ENCODE measurements at places on chromosomes 3 and 15.

- no peak for DNase-seq
Observed at GRCh38 chr3:195931582-195932273, 23.4 kb upstream of the TNK2 start.

GRCh38 chr3:81426826-81427577 is 334.4 kb downstream of the GBE1 start:
- DNase-seq, result no peak

GRCh38 chr3:129663930-129664646 is 57.6 kb upstream of the PLXND1 start:
- DNase-seq, result no peak

- DNase-seq, result no peak
Observed at GRCh38 chr3:32423534-32423933, 31.9 kb downstream of the CMTM7 start.

- DNase-seq, result no peak
Observed at GRCh38 chr3:42983927-42984326, 4.8 kb downstream of the GASK1A start.

- DNase-seq, result no peak
Observed at GRCh38 chr15:78004222-78004727, 73.2 kb downstream of the TBC1D2B start.

DNA sequence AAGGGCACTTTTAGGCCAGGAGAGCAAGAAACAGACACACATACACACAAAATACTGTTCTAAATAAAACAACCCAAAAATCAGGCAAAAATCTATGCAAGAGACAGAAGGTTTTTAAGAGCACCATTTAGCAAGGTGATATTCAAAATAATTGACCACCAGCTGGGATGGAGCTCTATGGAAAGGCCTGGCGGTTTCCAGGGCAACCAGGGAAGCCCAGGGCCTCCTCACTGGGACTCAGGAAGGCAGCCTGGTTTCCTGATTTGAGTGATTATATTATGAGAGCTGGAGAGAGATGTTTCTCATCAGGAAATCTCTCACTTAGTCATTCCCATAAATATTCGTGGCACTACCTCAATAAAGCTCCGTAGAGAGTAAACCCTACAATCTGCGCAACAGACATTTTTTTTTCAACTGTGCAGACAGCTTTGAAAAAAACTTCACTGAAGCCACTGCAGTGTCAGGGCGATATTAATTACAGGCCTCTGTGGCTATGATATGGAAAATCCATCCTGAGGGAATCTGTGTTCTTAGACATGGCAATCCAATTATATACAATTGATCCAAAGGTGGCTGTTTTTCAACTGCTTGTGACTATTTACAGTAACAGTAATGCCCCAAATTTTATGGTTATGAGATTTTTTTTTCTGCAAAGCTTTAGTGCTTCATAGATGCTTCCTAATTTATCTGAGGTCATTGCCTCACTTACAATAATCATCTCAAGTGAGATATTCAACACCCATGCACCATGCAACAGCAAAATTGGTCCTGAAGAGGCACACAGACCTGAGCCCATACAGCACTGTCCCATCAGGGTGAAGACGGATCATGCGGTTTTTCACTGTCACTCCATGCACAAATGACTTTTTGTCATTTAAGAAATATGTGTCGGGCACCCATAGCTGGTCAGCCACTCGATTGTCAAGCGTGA is 152.1 kb downstream of the GABRB3 start:
- DNase-seq, result no peak

DNA sequence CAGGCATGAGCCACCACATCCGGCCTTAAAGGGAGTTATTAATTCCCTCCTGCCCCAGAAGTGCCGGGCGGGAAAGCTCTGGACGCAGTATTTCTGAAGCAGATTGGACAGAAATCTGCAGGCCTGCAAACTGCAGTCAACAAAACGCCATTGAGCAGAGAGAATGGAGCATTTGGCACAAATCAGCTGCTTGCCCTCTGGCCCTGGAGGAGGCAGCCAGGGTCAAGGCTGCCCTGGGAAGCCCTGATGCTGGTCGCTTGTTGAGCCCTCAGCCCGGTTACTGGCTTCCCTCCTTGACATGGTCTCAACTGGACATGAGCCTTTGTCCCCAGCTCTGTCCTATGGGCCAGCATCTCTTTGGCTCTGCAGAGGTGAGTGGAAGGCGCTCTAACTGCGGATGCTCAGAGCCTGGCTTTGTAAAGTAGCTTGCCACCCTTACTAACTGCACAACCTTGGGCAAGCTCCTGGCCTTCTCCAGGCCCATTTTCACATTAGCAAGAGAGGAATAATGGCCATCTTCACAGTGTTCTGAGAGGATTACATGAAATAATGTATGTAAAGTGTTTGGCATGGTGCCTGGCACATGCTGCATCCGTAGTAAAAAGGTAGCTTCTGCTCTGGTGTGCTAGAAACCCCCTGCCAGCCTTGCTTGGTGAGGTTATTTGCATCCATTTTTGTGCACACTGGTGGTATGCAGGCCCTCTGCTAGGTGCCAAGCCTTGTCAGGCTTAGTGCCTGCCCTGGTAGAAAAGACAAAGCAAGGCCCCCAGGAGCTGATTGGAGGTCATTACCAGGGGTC is 4.1 kb downstream of the SEMA4B start:
- DNase-seq, result no peak

- DNase-seq, result no peak
Observed at GRCh38 chr3:54343495-54343894, 221.1 kb downstream of the CACNA2D3 start.

GRCh38 chr3:8457039-8457438 is 44.6 kb upstream of the LMCD1 start:
- no peak for DNase-seq

DNA sequence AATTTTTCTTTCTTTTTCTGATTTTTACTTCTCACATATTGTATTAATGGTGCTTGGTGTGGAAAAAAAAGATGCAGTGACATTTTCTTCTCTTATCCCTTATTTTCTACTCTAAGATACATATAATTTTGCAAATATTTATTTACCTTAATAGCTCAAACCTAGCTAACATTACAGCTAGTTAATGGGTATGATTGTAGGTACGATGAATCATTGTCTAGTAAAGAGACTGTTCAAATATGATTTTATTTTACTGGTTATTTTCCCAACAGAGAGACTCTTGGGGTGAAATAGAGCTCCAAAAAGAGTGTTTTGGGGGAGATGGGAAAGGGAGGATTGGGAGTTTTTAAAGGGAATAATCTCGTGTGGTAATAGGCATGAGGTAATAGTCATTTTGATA is 206.0 kb downstream of the RBMS3 start:
- DNase-seq, result no peak

- DNase-seq, result no peak
Observed at GRCh38 chr3:177822681-177823096, 625.4 kb upstream of the TBL1XR1 start.

DNA sequence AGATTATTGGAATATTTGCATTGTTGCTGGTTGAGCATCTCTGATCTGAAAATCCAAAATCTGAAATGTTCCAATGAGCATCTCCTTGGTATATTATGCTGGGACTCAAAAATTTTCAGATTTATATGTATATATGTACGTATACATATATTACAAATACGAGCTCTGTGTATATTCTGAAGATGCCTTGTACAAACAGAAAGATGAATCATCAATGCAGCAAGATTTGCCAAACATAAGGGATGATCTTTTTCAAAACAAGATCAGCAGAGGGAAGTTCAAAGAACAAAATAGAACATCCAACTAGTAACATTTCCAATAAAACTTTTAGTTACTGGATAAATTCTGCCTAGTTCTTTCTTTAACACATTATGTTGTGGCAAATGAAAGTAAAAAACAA is 42.5 kb downstream of the HERC1 start:
- no peak for DNase-seq

- DNase-seq, result no peak
Observed at GRCh38 chr3:55668359-55668758, 181.3 kb upstream of the WNT5A start.

- DNase-seq, result no peak
Observed at GRCh38 chr15:36506733-36507356, 72.6 kb upstream of the CDIN1 start.

- DNase-seq, result no peak
Observed at GRCh38 chr15:39797407-39797806, 14.8 kb upstream of the FSIP1 start.

Measured in GM19239 (cell line).